ENCODE measurements at places on chromosomes 3 and 15.

- DNase-seq = no peak
Measured at GRCh38 chr3:184156522-184156955, 1.4 kb downstream of the DVL3 start.

DNA sequence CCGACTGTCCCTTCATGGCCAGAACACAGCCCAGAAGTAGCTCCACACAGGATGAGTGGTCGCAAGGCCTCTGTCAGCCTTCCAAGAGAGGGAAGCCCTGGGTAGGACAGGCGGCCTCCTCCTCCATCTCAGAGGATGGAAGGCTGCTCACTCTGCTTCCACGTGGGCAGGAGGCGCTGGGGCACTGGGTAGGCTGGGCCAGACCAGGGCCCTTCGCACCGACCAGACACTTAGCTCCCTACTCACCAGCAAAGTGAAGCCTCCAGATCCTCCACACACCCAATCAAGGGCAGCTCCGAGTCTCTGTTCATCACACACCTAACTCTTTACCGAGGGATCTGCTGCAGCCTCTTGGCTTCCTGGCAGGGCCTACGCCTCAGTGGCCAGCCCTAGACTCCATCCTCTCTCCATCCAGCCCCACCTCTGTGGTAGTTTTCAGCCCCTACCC lies 24.3 kb upstream of the PLXNA1 start:
- no peak for DNase-seq

DNA sequence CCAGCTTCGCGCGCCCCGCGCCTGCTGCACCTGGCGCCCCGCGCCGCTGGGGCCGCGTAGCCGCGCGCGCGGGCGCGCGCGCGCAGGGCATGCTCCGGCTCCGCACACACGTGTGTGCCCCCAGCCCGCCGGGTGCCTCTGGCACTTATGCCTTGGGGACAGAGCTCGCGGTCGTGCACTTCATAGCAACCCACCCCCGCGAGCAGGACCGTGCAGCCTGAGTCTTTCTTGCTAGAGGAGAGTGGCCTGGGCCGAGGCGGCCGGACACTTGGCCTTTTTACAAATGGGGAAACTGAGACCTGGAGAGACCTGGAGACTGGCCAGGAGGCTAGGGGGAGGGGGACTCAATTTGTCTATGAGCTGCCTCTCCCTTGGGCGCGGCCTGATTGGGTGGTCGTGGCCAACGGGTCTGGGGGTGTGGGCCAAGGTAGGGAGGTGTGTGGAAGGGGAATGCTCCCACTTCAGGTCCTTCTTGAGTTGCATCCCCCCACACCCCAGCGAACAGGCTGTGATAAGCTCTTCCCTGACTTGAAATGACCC lies 562 bp downstream of the NBEAL2 start:
- no peak for DNase-seq

DNA sequence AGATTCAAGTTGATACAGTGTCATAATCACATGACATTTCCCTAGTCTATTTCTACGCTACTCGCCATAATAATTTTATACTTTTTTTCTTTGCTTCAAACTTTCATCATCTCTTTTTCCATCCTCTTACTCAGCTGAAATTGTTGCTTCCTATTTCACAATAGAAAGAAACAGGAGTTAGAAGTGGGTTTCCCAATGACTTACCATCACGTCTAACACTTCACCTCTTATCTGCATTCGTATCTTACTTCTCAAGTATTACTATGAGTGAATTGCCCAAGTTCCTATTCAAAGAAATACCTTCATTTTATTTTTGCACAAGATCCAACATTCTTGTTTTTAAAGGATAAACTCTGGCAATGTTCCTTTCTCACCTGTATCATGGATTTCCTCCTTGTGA lies 1539.9 kb downstream of the SI start:
- no peak for DNase-seq

- DNase-seq = no peak
Measured at GRCh38 chr15:62444104-62445022, 279.3 kb upstream of the C2CD4B start.

Data from NCI-H526 (cell line).